HFF-Myc (cell line): ENCODE measurements at places on chromosomes 5 and 9.

- no peak for DNase-seq
Measured at GRCh38 chr9:137972988-137973470, 95.4 kb downstream of the CACNA1B start.

GRCh38 chr5:10484774-10485141 lies 43.1 kb downstream of the ROPN1L start:
- DNase-seq, result no peak

- no peak for DNase-seq
Measured at GRCh38 chr9:36993933-36994764, 39.9 kb downstream of the PAX5 start.

GRCh38 chr9:136856079-136856476 lies 3.9 kb downstream of the MAMDC4 start:
- DNase-seq, result no peak
